ENCODE measurements at places on chromosomes 3 and 15.

- DNase-seq = no peak
These were observed 110.8 kb downstream of the MBNL1 start for GRCh38 chr3:152379415-152380042.

GRCh38 chr15:65494076-65494475 lies 23.4 kb downstream of the DPP8 start:
- peak; percentile 44 for DNase-seq

GRCh38 chr15:89385596-89386331 lies 51.1 kb upstream of the POLG start:
- no peak for DNase-seq

DNA sequence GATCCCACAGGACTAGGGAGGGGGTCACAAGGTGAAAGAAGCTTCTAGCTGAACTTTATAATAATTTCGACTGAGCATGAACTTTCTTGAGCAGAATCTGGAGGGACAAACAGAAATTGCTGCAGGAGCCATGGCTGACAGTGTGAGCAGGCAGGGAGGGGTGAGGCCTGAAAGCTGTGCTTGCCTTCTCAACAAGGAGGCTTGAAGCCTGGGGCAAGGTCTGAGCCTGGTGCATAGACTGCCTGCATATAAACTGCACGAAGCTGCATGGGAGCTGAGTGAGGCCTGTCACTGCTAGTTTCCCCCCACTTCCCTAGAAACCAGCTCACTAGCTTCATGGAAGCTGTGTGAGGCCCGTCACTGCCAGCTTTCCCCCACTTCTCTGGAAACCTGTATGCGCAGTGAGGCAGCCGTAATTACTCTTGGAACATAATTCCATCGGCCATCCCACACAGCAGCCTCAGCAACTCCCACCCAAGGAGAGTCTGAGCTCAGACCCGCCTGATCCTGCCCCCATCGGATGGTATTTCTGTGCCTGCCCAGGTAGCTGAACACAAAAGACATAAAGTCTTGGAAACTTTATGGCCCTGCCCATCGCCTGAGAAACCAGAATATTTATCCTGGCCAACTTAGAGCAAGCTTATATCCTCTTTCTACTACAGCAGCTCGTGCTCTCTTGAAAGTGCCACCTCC lies 136.5 kb downstream of the PLCH1 start:
- DNase-seq = no peak

DNA sequence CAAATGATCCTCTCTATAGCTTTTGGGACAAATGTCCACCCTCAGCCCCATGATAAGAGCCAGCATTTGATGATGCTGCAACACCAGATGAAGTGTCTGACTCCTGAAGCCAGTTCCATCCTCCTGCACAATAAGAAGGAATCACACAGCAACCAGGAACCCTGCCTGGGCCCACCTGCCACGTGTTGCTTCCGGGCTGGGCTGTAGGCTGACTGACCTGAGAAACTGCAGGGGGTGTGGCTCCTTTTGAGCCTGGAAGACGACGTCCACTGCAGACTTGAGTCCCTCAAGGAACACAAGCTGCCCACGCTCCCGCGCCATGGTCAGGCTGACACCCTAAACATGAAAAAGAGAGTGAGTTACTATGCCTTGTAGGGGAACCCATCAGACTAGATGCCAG lies 9.4 kb downstream of the ELP6 start:
- DNase-seq = no peak

DNA sequence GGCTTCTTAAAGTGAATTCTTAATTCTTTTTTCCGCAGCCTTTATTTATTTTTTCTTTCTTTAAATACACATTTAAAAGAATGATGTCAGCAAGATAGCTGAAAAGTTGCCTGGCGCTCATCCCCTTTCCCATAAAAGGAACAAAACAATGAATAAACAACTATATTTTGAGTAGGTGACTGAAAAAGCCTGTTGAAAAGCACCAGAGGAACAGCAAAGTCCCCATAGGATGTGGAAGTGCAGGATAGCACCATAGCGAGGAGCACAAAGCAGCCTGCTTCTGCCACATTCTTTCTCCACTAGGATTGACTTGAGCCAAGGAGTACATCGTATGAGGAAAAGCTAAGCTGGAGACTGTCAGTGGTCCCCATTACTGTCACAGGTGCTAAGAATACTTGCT lies 754.9 kb downstream of the SQOR start:
- DNase-seq = no peak

DNA sequence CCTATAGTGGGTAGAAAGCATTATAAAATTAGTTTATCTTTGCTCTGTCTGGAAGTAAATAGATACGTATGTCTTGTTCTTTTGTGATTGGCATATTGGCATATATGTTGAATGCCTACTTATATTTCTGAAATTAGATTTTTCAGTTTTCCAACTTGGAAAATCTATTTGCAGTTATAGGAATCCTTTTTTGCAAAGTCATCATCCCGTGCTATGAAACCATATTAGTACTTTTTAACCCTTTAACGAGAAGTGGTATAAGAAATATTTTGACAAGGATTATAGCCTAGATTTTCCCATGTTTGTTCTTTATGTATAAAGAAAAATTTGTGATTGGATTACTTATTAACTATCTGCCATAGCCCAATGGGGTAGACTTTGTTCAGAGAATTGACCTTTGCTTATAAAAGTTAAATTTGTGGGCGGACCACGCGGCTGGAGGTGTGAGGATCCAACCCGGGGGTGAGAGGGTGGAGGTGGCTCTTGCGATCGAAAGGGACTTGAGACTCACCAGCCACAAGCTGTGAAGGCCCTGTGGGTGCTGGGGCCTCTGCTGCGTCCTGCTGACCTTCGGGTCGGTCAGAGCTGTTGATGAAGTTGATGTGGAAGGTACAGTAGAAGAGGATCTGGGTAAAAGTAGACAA lies 5.9 kb downstream of the LRRC28 start:
- DNase-seq = no peak

DNA sequence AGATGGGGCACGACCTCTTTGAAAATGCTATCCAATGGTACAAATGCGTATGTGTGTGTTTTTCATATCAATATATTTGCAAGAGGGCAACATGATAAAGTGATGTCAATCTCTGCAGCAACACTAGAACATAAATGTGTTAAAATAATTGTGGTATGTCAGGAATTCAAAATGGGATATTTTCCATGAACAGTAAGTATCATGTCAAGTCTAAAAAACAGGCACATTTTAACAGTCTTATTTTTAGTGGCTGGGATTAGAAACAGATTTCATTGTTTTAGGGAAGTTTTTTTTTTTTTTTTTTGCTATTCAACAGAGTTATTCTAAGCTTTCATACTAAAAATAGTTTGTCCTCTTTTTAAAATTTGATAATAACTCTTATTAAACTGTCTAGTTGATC lies 209.8 kb downstream of the GAP43 start:
- no peak for DNase-seq

DNA sequence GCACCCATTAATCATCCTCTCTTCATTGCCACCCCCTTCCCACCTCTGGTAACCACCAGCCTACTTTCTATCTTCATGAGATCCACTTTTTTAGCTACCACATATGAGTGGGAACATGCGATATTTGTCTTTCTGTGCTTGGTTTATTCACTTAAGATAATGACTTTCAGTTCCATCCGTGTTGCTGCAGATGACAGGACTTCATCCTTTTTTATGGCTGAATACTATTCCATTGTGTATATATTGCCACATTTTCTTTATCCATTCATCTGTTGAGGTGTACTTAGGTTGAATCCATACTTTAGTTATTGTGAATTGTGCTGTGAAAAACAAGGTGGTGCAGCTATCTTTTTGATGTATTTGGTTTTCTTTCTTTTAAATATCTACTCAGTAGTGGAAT lies 53.3 kb upstream of the NR2C2 start:
- no peak for DNase-seq

DNA sequence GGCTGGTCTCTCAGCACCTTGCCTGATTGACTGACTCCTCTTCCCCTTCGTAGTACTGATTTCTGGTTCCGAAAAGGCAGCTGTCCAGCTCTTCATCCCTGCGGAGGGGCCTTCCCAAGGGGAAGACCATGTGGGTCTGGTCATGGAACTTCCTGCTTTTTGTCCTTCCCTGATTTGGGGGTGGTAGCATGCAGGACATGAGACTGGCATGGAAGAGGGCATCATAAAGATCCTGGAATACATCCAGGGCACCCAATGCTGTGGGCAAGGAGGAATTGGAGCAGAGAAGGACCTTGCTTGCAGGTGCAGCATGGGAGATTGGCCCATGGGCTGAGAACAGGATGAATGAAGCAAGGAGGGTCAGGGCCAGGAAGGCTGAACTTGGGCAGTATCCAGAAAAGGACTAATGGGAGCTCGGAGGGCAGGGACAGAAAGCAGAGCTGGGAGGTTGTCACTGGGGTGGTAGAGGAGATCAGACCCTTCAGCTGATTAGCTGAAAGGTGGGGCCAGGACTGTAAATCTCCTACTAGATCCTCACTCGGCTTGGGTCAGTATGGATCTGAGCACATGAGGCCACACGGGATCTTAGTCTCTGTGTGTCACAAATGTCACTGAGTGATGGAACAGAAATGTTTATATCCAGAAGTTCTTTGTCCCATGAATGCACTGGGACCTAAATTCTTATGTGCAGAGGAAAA lies 59.5 kb downstream of the AMOTL2 start:
- DNase-seq = no peak

- DNase-seq = peak; percentile 23
These were observed 74.9 kb downstream of the PFN2 start for GRCh38 chr3:149895769-149896168.
